ENCODE measurements at places on chromosomes 1 and 21.

DNA sequence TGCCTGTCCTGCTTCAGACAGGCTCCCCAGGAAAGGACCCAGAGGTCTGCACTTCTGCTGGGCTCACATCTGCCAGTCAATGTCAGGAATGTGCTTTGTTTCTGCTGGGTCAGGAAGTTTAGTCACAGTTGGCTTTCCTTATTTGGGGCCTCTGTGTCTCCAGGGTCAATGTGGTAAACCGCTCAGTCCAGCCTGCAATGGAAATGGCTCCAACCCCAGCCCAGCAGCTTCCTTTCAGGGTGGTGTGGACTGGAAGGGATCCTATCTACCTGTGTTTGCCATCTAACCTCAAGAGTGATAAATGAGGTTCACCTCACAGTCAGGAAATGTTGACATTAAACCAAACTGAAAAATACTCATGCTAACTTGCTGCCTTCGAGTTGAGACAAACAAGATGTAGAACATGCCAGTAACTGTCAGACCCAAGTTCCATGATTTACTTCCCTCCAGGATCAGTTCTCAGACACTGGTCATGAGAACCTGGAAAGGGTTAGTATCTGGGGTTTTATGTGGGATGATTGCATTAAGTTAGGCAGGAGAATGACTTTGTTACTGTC, 20.3 kb downstream of the ENO1 start:
- DNase-seq = peak; percentile 83

- no peak for DNase-seq
These were observed 34.0 kb upstream of the HUNK start for GRCh38 chr21:31838586-31839355.

- no peak for DNase-seq
These were observed 46.2 kb downstream of the DMRTB1 start for GRCh38 chr1:53505401-53505800.

DNA sequence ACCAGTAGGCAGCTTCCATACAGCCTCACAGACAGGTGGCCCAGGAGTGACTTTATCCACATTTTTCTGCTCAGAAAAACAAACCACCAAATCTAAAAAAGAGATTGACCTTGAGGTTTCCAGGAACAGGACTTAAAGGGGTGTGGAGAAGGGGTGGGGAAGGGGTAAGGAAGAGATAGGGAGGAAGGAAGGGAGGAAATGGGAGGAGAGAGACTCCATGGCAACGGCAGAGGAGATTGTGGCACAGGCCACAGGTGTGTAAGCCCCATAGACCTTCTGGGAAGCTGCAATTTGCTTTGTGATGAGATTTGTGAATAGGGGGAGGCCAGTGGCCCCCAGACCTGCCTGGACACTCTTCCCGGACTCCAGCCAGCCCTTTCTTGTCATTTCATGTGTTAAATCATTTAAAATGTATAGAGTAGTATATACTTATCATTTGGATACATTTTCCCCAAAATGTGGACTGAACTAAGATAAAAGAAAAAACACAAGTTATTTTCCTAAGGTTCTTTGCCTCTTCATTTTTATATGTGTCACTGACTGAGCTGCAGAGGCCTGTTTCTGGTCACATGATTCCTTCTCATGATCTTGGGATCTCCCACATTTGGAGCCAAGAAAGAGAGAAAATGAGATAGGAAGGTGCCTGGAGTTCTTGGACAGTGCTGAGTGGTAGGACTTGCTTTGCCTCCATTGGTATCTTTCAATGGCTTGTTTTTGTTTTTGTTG, 55.5 kb downstream of the CLIC6 start:
- DNase-seq = no peak

DNA sequence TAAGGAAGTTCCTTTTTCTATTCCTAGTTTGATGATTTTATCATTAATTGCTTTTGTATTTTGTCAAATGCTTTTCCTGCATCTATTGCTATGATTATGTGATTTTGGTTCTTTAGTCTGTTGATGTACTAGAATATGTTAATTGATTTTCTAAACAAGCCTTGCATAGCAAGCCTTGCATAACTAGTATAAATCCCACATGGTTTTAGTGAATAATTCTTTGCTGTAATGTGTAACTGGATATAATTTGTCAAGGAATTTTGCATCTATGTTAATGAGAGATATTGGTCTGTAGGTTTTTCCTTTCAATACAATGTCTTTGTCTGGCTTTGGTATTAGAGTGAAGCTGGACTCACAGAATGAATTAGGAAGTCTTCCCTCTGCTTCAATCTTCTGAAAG, 460.2 kb downstream of the LTN1 start:
- no peak for DNase-seq

DNA sequence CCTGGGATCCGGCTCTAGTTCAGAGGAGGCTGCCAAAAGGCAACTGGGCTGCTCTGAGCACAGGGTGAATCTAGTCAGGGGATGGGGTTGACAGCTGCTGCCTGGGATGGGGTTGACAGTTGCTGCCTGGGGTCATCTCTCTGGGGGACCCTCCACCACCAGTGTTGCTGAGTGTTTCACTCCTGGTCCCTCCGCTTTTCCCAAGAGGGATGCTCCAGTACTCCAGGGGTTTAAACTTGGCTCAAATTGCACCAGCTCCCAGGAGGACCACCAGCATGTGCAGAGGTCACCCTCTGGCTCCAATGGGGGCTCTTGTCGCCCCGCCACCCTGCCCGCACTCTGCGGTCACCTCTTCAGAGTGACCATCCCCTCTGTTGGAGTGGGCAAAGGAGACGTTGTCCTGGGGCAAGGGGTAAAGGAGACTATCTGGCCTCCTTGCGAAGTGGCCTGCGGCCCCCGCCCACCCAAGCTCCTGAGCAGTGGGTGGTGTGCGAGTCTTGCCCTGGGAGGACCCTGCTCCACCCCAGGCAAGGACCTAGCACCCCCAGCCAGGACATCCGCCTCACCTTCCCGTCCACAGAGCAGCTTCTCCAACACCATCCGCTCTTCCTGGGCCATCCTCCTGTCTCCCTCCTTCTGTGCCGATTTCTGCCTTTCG, 52.6 kb downstream of the SIK1 start:
- no peak for DNase-seq

- DNase-seq = peak; percentile 70
These were observed 52.2 kb downstream of the EPB41 start for GRCh38 chr1:28966617-28967016.

- DNase-seq = peak; percentile 91
These were observed 3.1 kb downstream of the ADAMTSL4 start for GRCh38 chr1:150552128-150552910.

DNA sequence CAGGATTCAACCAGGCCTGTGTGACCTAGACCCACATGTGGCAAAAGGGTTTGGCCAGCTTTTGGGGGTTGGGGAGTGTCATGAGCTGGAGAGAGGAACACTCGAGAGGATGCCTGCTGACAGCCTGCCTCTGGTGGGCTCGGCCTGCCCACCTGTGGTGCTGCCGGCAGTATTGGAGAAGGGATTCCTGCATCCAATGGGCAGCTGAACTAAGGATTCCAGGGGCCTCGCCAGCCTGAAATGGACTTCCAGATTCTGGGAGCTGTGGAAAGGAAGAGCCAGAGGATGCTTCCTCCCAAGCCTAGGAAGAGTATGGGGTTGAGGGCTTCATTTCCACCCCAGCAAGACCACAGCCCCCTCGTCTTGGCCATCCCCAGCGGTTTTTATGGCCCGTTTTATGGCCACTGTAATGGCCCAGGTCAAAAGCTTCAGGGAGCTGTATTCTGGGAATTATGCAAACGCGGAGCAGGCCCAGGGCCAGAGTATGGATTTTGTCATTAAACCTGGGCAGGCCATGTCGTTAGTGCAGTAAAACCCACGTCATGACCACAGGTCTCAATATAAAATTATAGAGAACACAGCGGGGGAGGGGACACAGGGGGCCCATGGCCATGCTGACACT, 63.6 kb downstream of the TMEM53 start:
- no peak for DNase-seq

DNA sequence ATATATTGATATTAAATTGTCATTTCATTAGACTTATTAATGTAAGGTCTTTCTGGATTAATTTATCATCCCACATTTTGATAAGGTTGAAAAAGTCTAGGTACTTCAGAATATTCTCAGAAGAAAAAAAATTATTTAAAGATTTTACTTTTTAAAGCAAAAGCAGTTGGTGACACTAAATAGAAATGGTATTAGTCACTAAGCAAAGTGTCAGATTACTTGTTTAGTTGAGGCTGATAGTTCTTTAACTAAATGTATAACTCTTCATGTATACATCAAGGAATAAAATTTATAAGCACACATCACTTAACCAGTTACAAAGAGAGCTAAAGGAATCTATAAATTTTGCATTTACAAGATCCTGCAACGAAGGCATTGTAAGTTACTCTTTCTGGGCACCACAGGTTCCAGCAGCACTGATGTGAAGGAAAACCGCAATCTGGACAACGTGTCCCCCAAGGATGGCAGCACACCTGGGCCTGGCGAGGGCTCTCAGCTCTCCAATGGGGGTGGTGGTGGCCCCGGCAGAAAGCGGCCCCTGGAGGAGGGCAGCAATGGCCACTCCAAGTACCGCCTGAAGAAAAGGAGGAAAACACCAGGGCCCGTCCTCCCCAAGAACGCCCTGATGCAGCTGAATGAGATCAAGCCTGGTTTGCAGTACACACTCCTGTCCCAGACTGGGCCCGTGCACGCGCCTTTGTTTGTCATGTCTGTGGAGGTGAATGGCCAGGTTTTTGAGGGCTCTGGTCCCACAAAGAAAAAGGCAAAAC, 101.1 kb downstream of the ADARB1 start:
- DNase-seq = no peak

GRCh38 chr1:157113631-157114030, 14.0 kb upstream of the ETV3L start:
- no peak for DNase-seq

- peak; percentile 85 for DNase-seq
These were observed 18.5 kb upstream of the MTARC1 start for GRCh38 chr1:220768126-220768601.

- no peak for DNase-seq
These were observed at the start of gene DVL1 for GRCh38 chr1:1349256-1350012. TSS of gene DVL1 (minus strand) at chr1:1349418. CDS start at chr1:1349065, 353 bp downstream.

DNA sequence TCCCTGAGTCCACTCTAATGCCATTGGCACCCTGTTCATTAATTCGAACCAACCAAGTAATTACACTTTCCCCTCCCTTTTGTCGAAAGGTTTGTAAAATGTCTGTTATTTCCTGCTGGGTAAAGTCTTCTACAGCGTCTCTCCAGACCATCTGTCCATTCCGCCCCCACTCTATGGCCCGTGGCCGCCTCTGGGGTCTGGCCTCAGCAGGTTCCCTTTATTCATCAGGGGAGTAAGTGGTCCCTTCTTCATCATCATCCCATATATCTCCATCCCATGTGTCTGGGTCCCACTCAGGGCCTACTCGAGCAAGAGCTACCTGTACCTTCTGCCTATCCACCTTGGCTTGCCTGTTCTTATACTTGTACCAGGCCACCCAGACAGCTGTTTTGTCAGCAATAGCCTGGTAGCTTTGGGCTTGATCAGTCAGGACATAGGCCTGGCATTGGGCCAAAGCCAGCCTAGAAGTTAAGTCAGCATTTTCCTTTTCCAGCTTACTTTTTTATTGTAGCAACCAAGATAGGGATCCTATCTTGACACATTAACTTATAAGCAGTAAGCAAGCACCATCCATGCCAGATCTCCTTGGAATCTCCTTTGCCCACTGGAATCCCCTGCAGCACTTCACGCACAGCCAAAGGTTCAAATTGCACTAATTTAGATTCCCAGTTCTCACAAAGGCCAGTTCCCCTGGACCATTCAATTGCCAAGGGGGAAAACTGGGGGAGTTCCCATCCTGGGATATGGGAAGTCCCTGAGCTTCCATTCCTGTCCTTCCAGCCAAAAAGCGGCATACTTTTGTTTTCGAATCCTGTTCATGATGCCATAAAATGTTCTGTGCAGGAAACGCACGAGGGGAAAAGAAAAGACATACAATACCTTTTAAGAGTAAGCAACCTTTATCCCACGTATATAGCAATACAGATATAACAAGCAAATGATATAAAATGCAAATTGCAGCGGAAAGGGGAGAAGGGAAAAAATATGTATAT, 6.6 kb upstream of the STUM start:
- no peak for DNase-seq

GRCh38 chr1:176669782-176670181, 206.8 kb downstream of the PAPPA2 start:
- no peak for DNase-seq

DNA sequence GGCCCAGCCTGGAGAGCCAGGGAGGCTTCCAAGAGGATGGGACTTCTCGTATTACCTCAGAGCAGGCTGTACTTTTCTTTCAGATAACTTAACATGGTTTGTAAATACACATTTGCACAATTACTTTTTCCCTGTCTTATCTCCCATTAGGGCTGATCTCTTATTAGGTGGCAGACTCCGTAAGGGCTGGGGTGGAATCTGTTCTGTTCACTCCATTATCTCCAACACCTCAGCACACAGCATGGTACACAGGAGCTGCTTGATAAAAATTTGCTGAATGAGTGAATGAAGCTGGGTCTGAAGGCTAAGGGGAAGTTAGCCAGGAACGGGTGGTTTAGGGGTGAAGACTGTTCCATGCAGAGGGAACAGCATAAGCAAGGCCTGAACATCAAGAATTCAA, 48.9 kb downstream of the LDLRAD2 start:
- DNase-seq = no peak

DNA sequence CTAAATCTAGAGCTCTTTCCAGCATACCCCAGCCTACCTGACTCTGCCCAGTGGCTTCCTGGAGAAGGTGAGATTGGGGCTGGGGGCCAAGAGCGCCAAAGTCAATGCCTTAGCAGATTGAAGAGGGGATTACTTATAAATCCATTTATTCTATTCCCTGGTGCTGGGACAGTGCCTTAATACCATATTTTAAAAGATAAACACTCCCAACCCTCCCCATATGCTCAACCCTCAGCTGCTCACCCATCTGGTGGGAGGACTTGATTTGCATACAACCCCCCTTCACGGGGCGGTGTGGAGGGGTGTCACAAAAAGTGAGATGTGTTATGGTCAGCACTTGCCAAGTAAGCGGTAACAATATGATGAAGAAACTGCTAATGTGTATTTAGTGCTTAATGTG, 3.2 kb upstream of the DISP3 start:
- no peak for DNase-seq

GRCh38 chr1:112395256-112395820, 676 bp upstream of the CTTNBP2NL start:
- DNase-seq = no peak
